ENCODE measurements at places on chromosomes 7 and 10.

DNA sequence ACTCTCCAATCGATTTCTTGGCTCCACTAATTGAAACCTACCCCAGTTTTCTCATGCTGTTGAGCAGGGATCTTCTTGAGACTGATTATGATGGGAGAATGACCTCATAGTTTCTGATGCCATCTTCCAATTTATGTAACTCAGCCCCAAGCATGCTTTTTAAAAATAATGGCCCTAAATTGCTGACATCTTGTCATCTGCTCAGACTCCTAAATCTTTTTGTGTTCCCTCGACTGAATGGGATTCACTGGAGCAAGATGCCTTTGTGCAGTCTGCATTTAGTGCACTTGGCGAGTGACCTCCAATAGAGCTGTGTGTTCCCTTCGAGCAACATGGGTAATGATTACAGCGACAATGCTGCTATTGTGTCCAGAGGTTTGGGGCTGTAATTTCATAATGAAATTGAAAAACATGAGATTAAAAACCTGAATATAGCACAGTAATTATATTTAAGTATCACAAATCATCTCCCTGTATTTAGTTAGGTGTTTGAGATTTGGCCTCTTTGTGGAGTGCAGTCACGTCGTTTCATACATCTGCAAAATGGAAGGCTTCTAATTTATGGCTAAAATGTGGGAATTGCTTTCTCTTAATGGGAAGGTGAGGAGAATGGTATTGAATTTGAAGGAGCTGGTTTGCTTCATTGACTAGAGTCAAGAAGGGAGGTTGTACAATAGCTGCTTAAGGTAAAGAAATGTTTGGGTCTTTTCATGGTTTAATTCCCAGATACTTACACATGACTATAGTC is 192.9 kb downstream of the AUTS2 start:
- no peak for DNase-seq

GRCh38 chr10:71568896-71569492 is 150.6 kb downstream of the C10orf105 start:
- DNase-seq, result no peak

DNA sequence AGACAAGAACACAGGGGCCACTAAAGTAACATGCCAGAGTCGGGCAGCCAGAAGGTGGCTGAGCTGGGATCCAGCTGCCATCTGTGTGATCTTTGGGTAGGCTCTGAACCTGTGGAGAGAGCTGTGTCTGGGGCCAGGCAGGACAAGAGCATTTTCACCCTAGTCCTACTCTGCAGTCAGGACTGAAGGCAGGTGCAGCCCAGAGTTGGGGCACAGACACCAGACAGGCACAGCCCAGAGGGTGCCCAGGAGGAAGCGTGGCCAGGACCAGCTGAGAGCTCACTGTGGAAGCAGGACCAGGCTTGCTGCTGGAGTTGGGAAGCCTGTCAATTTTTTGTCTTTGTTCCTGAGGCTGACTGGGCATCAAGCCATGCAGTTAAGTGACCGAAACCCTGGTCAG is 113.6 kb downstream of the ADCY1 start:
- no peak for DNase-seq

DNA sequence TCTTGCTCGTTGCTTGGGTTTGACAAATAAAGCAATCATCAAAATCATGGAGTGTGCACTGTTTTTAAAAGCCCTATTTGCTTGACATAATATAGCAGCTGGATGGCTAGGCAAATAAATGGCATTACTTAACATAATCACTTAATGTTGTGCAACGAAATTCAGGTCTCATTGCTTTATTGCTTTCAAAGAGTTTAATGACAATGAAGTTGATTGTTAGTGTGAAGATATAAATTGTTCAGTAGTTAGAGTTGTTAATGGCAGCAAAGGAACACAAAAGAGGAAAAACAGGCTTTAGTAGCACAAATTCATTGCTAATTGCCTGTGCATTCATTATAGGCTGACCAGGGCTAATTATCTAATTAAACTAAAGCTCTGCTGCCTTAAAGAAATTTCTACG is 7.6 kb upstream of the ADO start:
- DNase-seq, result no peak

DNA sequence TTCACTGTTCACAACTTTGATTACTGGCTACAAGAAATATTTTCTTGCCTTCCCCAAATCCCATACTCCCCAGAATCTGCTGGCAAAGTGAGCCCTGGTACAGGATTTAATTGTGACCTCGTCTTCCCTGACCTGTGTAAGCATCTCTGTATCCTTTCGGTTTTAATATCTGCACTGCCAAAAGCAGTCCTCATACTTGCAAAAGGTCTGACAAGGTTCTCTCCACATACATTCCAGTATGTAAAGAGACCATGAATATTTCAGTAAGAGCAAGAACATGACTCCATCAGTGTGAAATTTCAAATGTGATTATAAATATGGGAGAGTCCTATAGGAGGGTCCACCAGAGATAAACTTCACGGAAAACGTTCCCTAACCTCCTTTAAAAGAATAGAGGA is 134.0 kb upstream of the TCF7L2 start:
- DNase-seq, result no peak

DNA sequence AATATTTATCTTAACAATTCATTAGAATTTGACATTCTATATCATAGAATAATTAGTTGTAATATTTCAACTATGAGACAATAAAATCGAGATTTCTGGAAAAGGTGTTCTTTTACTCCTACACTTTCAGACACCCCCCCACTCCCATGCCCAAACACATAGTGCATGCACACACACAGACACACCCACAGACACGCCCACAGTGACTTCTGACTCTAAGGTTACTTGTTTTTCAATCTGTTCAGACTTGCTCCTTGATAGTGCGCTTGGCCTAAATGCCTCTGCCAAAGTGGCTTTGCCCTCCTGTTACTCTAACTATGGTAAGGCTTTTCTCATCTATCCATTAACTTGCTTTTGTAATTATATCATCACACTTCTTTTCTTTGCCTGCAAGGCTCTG is 144.0 kb upstream of the PPP1R3A start:
- DNase-seq, result no peak

- DNase-seq, result no peak
Observed at GRCh38 chr10:33434933-33435332, 100.5 kb upstream of the NRP1 start.

DNA sequence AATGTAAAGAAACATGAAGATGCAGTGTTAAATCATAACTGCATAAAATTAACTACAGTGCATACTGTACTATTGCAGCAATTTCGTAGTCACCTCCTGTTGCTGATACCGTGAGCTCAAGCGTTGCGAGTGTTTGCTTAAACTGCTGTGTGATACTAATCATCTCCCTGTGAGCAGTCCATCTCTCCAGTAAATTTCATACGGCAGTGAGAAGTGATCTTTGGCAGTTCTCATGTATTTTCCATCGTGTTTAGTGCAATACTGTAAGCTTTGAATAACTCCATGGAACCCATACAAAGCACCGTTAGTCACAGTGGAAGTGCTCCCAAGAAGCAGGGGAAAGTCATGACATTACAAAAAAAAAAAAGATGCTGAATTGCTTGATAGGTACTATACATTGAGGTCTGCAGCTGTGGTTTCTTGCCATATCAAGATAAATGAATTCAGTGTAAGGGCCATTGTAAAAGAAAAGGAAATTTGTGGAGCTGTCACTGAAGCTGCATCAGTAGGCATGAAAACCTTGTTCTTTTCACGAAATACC is 360.4 kb downstream of the EXOC4 start:
- DNase-seq, result no peak

DNA sequence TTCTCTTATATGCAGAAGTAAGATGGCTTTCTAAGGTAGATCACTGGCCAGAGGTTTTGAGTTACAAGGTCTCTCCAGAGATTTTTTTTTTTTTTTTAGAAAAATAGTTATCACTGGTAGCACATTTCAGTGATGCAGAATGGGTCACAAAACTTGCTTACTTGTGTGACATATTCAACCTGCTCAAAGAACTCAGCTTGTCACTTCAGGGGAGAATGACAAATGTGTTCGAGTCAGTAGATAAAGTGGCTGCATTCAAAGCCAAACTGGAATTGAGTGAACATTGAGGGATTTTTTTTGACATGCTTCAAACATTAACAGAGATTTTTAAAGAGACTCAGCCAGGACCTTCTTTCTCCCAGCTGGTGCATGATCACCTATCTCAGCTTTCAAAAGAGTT is 33.4 kb downstream of the PHTF2 start:
- no peak for DNase-seq

DNA sequence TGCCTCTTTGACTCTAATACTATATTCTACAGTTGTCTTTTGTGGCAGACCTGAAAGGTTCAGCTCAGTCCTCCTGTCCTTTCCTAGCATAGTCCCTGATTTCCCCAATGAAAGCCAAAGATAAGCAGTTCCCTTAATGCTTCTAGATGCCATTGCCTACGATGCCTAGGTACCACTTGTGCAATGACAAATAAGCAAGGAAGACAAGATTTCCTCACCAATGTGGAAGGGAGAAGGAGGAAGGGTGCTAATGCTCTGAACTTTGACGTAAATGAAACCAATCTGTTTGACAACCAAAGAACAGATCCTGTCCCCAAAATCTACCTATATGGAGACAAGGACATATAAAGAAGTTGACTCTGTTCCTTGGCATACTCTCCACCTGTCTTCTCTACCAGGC is 393.3 kb downstream of the KCNMA1 start:
- DNase-seq, result no peak

- DNase-seq, result no peak
Observed at GRCh38 chr10:15751046-15751445, 31.3 kb upstream of the ITGA8 start.

- no peak for DNase-seq
Observed at GRCh38 chr7:151366880-151367222, 25.2 kb downstream of the NUB1 start.

GRCh38 chr7:159272739-159273138 is 128.1 kb upstream of the VIPR2 start:
- DNase-seq, result no peak

DNA sequence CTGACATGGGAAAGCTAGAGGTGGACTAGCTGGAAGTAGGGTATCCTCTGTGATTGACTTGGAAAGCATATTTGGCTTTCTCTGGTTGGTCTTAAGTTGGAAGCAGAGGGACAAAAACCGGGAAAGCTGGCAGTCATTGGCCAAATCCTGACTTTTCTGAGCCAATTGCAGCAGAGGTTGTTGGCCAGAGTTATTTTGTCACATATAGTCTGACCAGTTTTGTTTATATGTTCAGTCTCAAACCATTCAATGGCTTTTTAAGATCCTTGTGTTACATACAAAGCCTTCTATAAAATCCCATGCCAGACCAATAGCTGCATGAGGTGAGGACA is 6.3 kb downstream of the CFAP69 start:
- DNase-seq, result no peak

DNA sequence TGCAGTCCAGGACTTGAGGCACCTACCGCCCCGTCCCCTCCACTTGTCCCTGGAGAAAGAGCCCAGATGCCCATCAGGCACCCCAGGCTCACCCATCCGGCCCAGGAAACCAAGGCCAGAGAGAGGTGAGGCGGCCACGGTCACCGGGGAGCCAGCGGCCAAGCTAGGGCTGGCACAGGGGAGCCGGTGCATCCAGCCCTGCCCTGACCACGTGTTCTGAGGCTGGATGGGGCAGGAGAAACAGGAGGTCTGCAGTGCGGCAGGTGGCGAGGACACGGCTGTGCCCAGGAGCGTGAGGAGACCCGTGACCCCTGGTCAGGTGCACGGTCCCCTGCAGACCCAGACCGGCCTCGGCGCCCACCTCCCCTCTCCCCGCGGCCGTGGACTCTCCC is 27.6 kb downstream of the UNCX start:
- no peak for DNase-seq
